Activated CD4-positive, alpha-beta memory T cell treated with anti-CD3 and anti-CD28 coated beads for 36 hours (primary cell): ENCODE measurements at places on chromosomes 1 and 21. TPM values are rescaled to one million over a fixed set of nuclear protein-coding genes. Genes with fewer than 3 reads are reported as not detected.

Gene SPOCD1
- 0.78 TPM for total RNA-seq

DNA sequence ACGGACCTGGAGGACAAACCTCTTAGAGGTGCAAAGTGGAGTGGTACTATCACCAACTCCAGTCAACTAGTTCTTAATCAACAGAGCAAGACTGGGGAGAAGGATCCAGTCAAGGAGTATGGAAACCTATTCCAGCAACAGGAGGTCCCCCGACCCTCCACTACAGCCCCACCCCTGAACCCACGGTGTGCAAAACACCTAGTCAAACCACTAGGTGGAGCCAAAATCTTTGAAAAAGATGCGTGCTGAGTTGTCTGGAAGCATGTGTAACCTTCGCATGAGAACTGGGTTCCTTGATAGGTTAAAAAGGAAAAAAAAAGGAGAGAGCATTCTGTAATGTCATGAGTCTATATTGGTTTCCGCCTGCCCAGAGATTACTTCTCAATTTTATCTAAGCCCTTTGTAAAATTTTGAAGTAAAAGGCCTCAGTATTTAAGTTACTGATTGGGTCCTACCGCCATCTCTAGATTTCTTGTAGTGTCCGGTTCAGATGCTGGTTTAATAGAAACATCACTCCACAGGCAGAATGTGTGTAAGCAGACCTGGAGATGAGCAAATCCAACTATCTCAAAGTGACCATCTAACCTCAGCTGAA is 81.9 kb upstream of the HAO2 start:
- H3K36me3 ChIP-seq: no peaks in the 10 kb centered on the region
- no peaks in the 10 kb centered on the region for H3K4me1 ChIP-seq
- DNase-seq: peak; percentile 25
- H3K27ac ChIP-seq: no peak overlapping the region
- H3K27me3 ChIP-seq: peaks cover 7% of the 10 kb centered on the region

DNA sequence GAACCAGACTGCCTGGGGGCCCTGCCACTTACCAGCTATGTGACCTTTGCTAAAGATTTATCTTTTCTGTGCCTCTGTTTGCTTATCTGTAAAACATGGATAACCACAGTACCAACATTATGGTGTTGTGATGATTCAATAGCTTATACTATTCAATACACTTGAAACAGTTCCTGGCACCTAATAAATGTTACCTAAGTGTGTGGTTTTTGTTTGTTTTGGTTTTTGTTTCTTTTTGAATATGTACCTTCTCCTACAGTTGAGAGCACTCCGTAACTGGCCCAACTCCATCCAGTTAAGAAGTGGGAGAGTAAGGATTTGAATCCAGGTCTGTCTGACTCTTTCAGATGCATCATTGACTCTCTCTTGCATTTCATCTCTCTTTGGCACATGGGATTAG is 125.8 kb upstream of the C8B start:
- DNase-seq: no peak
- no peaks in the 10 kb centered on the region for H3K27me3 ChIP-seq
- H3K36me3 ChIP-seq: no peaks in the 10 kb centered on the region
- H3K27ac ChIP-seq: no peak overlapping the region
- no peaks in the 10 kb centered on the region for H3K4me1 ChIP-seq

DNA sequence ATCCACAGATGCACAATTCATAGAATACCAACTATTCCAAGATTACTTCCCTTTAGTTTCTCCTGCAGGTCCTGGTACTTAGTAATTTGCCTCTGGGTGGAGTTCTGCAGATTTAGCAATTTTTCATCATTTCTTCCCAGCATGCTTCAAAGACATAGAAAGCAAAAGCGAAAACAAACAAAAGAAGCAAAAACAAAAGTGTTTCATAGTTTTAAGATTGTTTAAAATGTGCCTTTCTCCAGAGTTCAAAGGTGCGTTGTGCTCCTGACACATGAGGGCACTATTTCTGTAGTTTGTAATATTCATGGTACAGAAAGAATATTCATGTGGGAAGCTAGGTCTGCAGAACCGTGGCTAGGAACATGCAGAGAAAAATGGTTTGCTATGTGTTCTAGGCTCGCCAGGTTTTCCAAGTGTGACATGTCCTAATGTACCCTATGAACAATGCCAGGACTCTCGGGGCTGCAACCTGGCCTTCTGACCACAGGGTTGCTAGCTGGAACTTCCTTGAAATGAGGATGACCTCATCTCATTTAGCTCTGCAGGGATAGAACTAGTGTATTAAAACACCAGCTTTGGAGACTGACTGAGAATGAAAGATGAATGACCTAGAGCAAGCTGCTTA is 30.0 kb upstream of the RCSD1 start:
- DNase-seq: peak; percentile 53
- peak overlapping the region; percentile 64 for H3K27ac ChIP-seq

GRCh38 chr1:100034470-100034869 is 64.7 kb downstream of the SLC35A3 start:
- peaks cover 2% of the 10 kb centered on the region for H3K27me3 ChIP-seq
- no peak overlapping the region for H3K4me3 ChIP-seq
- H3K4me1 ChIP-seq: peaks cover 23% of the 10 kb centered on the region
- peaks cover 19% of the 10 kb centered on the region for H3K36me3 ChIP-seq

- DNase-seq: no peak
- no peaks in the 10 kb centered on the region for H3K36me3 ChIP-seq
- peaks cover 2% of the 10 kb centered on the region for H3K27me3 ChIP-seq
- H3K27ac ChIP-seq: no peak overlapping the region
Observed at GRCh38 chr1:184362876-184363275, 24.0 kb upstream of the C1orf21 start.

- DNase-seq: no peak
- H3K4me1 ChIP-seq: peaks cover 8% of the 10 kb centered on the region
- peak overlapping the region; percentile 34 for H3K4me3 ChIP-seq
- H3K36me3 ChIP-seq: no peaks in the 10 kb centered on the region
- no peak overlapping the region for H3K27ac ChIP-seq
Observed at GRCh38 chr1:54500107-54500431, 48.0 kb upstream of the ACOT11 start.
